Fibroblast of pulmonary artery (primary cell): ENCODE measurements at places on chromosomes 12 and 14.
A peak's percentile ranks its signal among the peaks of the same experiment; 100 is the strongest.

DNA sequence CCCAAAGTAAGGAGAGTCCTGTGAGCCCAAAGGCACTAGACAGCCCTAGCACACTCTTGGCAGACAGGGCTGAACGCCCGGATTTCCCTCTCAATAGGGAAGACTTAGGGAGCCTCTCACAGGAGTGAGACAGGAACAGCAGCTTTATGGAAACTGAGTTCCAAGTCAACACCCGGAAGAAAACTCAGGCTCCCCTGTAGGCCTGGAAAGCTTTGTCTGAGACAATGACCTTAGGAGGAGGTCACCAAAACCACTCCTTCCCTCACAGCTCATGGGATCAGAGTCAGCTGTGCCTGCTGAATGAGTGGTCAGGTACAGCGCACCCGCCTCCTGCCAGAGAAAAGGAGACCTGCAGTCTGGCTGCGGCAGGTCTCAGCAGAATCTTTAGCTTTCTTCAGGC, 229.5 kb downstream of the CACNA1C start:
- DNase-seq, result no peak

DNA sequence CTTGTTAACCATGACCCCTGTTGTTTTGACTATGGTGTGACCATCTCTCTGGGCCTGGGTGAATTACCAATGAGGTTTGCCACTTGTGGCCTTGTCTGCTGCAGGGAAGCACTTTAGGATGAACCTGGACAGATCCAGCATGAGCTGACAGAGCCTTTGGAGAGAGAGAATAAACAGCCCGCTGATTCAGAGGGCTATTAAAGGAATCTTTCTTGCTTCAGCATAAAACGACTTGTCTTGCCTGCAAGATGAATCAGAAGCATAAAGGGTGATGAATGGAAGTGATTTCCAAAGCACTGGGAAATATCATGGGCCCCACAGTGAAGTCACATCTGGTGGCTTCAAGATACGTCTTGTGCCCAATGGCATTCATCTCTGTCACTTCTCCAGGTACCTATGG, 69.0 kb upstream of the WSCD2 start:
- DNase-seq, result no peak

DNA sequence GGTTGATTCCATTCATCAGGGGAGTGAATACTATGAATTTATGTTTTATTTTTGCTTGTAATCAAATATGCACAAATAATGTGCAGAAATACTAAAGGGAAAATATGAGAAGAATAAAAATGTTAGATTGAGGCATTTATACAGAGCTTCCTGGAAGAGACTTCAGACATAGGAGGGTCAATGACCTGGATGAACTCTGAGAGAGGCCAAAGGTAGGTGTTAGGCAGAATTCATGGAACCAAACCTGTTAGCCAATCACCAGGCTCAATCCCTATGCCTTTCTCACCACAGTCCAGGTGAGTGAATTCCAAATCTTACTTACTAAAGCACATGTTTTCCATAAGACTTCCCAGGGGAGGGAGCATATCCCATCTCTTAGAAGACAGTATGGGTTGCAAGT, 130.4 kb upstream of the NTF3 start:
- no peak for DNase-seq

GRCh38 chr12:108939594-108939993, 59.7 kb downstream of the DAO start:
- peak; percentile 27 for DNase-seq

DNA sequence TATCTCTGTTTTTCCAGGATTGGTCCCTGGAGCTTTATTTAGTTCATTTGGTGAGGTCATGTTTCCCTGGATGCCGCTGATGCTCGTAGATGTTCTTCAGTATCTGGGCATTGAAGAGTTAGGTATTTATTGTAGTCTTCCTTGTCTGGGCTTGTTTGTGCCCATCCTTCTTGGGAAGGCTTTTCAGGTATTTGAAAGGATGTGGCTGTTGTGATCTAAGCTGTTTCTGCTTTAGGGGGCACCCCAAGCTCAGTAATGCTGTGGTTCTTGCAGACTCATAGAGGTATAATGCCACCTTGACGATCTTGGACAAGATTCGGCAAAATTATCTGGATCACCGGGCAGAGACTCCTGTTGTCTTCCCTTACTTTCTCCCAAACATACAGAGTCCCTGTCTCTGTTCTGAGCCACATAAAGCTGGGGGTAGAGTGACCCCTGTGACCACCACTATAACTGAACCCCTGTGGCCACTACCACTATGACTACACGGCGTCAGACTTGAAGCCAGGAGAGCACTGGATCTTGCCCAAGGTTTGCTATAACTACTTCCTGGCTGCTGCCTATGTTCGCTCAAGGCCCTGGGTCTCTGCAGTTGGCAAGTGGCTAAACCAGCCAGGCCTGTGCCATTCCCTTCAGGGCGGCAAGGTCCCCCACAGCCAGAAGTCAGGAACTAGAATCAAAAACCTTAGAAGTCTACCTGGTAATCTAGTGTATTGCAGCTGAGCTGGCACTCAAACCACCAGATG, 40.9 kb downstream of the FGD4 start:
- no peak for DNase-seq

GRCh38 chr12:89390802-89391673, 38.7 kb upstream of the DUSP6 start:
- DNase-seq, result peak; percentile 81

DNA sequence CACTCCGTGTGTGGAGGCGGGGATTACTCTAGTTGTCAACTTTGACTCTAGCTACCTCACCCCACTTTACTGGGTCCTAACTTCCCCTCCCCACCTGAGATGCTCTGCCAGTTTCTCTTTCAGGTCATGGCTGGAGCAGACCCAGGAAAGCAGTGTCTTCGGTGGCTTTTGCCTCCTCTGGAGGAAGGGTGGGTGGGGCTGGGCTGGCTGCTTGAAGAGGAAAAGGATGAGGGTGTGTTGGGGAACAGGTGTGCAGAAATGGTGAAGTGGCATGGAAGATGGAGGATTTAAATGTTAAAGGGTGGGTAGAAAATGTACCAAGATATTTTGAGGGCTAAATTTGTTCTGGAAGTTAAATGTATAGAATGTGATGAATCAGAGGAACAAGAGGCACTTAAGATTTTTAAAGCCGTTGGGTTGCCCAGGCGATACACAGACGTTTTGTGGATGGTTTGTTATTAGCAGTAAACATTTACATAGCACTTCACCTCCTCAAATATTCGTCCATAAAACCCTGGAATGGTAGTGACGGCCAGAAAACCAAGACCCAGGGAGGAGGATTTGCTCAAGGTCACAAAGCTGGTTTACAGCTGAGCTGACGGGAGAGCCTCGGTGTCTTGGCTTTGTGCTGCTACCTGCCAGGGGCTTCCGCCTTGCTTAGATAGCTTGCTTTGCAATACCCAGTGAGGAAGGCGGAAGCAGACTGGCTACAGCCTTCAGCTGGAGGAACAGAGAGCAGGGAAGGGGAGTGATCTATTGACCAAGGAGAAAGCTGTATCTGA, 72.2 kb upstream of the PRMT8 start:
- no peak for DNase-seq

DNA sequence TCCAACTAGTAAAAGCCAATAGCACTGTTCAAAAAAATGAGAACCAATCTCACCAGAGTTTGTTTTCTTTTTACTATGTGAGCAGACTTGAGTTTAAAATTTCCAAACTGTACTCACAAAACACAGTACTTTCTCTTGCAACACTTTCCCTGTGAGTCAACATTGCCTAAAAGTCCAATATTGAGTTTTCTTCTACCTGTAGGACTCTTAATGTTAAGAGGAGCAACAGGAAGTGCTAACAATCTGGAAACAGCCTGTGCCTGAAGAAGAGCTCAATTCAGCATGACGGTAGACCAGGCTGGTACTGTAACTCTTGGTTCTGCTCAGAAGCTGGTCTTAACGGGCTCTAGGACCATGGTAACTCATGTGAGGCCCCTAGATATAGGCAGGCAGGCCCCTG, 144.3 kb downstream of the MED13L start:
- peak; percentile 60 for DNase-seq

- DNase-seq, result no peak
Measured at GRCh38 chr14:62168564-62169155, 406.4 kb downstream of the SNAPC1 start.

GRCh38 chr12:103737881-103738280, 103.2 kb downstream of the NT5DC3 start:
- DNase-seq, result no peak

DNA sequence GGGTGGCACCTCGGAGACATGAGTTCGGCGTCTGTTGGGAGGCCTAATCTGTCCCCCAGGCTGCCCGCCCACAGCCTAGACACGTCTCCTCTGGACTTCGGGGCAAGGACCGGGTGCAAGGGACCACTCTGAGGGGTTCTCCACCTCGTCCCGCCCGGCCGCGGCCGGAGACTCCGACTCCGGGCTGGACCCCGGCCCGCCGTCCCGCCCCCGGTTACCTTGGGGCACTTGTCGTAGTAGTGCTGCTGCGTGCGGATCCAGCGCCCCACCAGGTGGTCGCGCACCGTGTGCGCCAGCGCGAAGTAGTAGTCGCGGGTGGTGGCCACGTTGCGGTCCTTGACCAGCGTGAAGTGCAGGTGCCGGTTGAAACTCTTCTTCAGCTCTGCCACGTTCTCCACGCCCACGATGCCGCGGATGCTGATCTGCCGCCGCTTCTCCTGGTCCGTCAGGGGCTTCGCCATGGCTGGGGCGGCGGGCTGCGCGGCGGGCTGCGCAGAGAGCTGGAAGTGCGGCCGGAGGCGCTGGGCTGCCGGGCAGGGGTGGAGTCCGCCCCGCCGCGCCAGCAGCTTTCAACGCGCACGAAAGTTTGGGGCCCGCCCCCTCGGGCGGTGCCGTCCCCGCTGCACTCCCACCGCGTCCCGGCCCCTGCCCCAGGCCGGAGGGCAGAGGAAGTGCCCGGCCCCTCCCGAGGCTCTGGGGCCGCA, at the start of gene PYGL:
Gene PYGL (minus strand): TSS at position 541 of the 704 bp plus-strand sequence. CDS start 80 bp downstream, at position 461.
- DNase-seq, result peak; percentile 71

DNA sequence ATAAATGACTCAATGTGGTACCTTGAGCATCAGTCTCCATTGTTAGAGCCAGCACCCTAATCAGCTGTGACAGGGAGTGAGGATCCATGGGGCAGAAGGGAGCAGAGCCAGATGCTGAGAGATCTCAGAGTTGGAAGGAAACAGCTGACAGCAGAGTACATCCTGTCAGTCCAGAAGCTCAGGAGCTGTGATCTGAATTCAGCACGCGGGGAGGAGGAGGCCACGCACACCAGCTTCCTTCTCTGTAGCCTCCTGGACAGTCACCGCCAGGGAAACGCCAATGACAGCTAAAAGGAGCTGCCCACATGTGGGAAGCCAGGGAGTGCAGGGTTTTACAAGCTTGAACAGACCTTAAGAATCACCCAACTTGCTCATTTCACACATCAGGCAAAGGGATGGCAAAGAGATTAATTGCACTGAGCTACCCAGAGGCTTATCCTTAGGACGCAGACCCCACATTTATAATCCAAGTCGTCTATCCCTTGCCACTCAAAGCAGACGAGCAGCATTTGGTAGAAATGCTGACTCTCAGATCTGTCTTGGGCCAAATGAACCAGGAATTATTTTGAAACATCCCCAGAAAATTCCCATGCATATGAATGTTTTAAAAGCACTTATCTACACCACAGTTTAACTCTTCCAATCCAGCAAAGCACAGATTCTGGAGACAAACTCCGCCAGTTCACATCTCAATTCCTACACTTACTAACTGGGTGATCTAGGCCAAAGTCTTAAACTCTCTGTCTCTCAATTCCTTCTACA, 322.6 kb upstream of the TMTC1 start:
- no peak for DNase-seq

- DNase-seq, result no peak
Measured at GRCh38 chr14:32200368-32201192, 1.3 kb upstream of the RNU6-7 start.

DNA sequence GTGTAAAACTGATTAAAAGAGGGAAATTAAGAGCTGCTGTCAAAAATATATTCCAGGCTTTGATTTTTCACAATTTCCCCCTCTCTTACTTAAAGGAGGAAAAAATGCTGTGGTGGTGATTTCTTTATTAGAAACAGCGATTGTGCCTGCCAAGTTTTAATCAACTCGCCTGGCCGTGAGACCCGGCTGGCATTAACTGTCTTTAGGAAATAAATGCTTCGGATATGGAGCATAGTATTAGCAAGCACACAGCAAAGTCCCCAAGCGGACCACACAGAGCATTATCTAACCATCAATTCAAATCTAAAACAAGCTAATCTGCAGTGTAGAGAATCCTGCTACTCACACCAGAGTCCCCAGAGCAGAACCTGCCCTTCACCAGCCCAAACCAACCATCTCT, 457.1 kb downstream of the TMEM132D start:
- no peak for DNase-seq

- no peak for DNase-seq
Measured at GRCh38 chr14:97331526-97331925, 534.3 kb downstream of the VRK1 start.

DNA sequence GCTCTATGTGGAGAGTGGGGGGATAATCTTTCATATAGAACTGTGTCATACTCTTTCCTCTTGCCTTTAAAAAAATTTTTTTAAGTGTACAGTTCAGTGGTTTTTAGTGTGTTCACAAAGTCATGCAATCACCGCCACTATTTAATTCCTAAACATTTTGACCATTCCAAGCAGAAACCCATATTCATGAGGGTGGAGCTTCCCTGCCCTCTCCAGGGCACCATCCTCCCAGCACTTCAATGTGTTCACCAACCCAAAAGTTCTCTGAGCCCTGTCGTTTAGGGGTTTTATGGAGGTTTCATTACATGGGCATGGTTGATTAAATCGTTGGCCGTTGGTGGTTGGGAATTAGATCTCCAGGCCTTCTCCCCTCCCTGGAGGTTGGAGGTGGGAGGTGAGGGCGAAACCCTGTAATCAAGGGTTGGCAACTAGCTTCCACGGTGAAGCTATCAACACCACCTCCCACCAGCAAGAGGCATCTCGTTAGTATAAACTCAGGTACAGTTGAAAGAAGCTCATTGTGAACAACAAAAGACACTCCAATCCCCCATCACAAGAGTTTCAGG, 42.8 kb upstream of the WNK1 start:
- no peak for DNase-seq

DNA sequence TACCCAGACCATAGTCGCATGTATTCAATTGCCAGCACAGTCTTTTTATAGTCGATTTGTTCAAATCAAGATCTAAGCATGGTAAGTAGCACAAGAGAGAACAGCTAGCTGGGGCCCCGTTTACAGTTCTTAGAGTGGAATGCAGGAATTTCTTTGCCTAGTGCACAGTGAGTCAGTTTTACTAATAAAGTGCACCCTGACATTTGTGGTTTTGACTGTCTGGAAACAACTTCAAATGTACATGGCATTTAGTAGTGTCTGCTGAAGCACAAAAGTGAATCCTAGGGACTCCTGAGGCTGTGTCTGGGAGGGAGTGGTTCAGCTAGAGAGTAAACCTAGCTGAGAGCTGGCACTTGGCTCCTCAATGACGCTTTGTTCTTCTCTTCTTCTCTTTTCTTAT, 64.9 kb downstream of the TMX1 start:
- peak; percentile 84 for DNase-seq

- DNase-seq, result no peak
Measured at GRCh38 chr12:85531341-85531740, 251.3 kb downstream of the ALX1 start.

GRCh38 chr14:68669111-68669511, 123.8 kb downstream of the ZFP36L1 start:
- DNase-seq, result no peak

GRCh38 chr12:99528478-99528877, 119.1 kb upstream of the GARIN6 start:
- no peak for DNase-seq

- DNase-seq, result no peak
Measured at GRCh38 chr12:26358651-26359050, 163.3 kb downstream of the SSPN start.

- peak; percentile 44 for DNase-seq
Measured at GRCh38 chr14:104876251-104876699, 11.2 kb downstream of the CEP170B start.

GRCh38 chr12:123767613-123768012, 5.5 kb downstream of the DNAH10 start:
- no peak for DNase-seq
